ENCODE measurements at places on chromosomes 7 and 10.

DNA sequence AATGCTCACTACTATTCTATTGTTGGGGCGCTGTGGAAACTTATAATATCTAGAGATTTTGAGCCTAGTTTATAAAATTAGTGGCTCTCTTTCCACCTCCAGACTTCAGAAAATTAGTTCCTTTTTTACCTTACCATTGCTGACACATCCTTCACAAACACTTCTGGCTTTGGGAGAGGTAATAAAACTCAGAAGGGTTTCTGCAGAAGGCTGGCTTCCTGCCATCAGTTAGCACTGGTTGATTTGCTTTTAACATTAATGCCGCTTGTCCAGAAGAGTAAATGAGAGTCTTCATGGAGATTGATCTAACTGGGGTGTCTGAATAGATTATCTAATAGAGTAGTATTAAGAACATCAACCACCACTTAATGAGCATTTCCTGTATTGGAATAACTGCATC is 20.3 kb downstream of the ACSM6 start:
- no peak for DNase-seq

GRCh38 chr7:129434675-129435318 is 565 bp downstream of the STRIP2 start:
- no peak for DNase-seq

- DNase-seq: no peak
Observed at GRCh38 chr10:74799721-74800221, 26.6 kb upstream of the KAT6B start.

DNA sequence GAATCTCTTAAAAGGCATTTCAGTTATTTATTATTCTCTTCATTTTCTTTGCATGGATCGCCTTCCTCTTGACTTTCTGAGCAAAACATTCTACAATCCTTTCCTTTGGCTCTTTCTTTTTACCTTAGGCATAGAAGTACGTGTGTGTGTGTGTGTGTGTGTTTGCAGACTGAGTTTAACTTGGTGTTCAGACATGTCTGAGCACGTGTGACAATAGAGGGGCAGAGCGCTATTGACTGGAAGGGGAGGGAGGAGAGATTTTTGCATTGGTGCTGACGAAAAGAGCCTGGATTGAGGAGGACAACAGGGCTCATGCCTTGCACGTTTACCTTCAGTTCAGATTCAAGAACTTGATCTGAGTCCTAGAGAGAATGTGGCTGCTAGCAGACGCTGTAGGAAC is 129.8 kb downstream of the SEC23IP start:
- no peak for DNase-seq

DNA sequence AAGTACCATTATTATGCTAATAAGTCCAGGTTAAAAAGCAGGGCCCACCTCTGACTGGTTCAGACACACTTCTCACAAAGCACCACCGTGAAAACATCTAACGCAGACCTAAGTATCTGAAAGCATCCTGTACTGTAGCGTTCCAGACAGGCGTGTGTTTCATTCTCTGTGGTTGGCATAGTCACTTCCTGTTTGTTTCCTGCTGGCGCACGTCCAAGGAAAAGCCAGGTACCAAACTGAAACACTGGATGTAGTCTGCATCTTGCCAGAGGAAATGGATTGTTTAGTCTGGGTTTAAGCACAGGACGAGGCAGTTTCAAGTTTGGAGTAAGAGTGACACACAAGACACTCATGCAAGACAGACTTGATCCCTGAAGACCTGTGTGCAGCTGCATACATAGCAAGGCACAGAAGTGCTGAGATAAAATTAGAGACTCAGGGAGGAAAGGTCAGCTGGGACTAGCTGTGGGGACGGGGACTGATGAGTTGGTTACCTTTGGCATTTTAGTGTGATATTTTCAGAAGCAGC is 23.3 kb downstream of the BPGM start:
- DNase-seq: no peak

GRCh38 chr7:23396222-23397015 is 73.9 kb downstream of the IGF2BP3 start:
- DNase-seq: peak; percentile 34

- DNase-seq: no peak
Observed at GRCh38 chr10:86715156-86715795, 41.1 kb upstream of the BMPR1A start.

GRCh38 chr7:151735851-151736402 is 141.0 kb downstream of the PRKAG2 start:
- peak; percentile 38 for DNase-seq

DNA sequence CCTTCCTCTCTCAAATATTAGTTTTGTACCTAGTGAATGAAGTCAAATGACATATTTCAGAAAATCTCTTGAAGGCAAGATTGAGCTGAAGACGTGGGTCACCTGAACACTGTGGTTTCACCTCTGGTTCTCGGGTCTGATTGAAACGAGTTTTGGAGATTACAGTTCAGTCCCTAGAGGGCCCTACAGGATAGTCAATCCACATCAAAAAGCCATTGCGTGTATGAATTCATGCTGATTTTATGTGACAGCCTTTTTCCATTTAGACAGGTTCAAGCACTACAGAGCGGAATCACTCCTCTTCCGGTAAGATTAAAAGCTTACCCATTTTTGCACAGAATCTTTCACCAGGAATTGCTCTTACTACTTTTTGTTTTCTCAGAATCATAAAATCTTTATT is 62.2 kb downstream of the VIM start:
- no peak for DNase-seq

DNA sequence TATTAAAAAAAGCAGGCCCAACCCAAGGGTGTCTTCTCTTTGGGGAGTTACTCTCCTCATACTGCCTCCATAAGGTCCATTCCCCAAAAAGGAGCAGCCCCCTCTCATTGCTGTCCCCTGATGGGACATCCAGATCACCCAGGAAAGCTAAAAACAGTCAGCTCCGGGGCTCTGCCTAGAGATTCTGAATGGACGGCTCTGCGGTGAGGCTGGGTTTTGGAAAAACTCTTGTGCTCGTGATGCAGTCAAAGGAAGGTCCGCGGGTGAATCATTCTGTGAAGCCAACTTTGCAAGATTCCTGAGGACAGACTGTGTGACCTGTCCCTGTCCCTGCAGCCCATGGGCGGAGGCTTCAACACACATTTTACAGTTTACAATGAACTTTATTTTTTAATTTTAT is 351.5 kb downstream of the TYW1 start:
- DNase-seq: no peak

GRCh38 chr7:16347827-16348192 is 73.5 kb downstream of the CRPPA start:
- no peak for DNase-seq

GRCh38 chr7:91198371-91198770 is 65.9 kb upstream of the FZD1 start:
- DNase-seq: no peak

DNA sequence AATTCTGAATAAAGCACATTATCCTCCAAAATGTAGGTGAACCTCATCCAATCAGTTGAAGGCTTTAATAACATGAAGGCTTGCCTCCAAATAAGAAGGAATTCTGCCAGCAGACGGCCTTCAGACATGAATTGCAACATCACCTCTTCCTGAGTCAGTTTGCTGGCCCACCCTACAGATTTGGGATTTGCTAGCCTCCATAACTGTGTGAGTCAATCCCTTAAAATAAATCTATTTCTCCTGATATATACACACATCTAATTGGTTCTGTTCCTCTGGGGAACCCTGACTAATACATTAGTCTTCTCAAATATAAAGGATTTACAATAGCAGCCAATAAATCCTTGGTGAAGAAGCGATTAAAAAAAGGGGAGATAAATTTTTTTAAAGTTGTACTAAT is 34.8 kb upstream of the OSBPL3 start:
- DNase-seq: no peak

GRCh38 chr10:62115321-62115720 is 153.3 kb downstream of the RTKN2 start:
- DNase-seq: no peak

DNA sequence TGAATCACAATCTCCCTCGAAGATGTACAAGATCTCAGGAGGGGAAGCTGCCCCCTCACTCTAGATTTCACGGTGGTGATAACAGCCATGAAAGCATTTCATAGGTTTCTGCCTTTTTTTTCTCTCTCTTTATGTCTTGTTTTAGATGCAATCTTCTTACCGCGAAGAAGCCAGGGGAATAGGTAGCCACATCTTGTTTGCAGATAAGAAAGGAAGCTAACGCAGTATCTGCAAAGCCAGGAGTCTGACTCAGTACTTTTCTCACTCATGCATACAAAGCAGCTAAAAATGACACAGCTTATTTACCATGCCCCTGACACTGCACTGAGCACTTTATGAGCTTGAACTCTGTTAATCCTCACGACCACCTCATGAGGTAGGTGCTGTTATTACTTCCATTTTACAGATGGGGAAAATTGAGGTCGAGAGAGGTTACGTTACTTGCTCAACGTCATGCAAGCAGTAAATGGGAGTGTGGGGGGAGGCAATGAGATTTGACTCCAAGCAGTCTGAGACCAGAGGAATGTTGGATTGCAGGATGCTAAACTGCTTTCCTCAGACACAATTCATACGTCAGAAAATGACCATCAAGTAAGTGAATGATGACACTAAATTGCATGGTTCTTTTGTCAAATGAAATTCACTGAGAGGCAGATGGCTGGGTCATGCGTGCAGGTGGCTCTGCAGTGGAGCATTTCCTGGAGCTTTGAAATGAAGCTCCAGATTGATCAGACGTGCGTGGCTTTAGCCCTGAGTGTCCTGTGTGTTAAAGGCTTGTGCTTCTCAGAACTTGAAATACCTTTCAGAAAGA is 3.3 kb downstream of the MAP3K8 start:
- DNase-seq: no peak

GRCh38 chr7:151051108-151051507 is 2.8 kb downstream of the ASIC3 start:
- peak; percentile 74 for DNase-seq

Data from muscle of arm (tissue), 14 donors.